ENCODE measurements at places on chromosomes 16 and 17.
A peak's percentile ranks its signal among the peaks of the same experiment; 100 is the strongest.

DNA sequence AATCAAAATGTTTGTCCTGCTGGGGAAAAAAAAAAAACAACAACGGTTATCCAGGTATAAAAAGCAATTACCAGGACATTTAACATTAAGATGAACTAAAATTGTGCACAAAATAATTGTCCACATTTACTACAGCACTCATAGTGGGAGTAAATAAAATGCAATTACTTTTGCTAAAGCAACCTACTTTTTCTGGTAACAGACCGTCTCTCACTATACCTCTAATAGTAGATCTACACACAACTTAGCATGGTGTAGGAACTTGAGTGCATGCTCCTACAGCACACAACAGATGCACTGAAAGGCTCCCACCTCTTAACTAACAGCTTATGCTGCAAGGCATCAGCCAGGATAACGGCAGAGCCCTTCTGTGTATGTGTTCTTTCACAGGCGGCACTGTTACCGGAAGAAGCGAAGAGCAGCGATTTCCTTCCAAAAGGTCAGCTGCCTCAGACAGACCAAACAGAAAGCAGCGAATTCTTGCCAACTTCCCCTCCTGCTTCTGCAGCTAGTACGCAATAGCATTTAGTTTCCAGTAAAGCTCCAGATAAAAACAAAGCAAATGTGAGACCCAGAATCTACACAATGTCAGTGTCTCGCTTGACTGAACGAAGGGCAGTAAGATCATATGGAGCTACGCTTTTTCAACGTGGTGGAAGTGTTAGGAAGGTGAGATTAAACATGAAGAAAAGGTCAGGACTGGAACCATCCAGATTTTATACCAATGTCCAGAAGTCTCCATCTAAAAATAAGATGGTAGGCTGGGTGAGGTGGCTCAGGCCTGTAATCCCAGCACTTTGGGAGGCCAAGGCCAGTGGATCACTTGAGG lies 27.6 kb downstream of the STAT5B start:
- DNase-seq = peak; percentile 87

DNA sequence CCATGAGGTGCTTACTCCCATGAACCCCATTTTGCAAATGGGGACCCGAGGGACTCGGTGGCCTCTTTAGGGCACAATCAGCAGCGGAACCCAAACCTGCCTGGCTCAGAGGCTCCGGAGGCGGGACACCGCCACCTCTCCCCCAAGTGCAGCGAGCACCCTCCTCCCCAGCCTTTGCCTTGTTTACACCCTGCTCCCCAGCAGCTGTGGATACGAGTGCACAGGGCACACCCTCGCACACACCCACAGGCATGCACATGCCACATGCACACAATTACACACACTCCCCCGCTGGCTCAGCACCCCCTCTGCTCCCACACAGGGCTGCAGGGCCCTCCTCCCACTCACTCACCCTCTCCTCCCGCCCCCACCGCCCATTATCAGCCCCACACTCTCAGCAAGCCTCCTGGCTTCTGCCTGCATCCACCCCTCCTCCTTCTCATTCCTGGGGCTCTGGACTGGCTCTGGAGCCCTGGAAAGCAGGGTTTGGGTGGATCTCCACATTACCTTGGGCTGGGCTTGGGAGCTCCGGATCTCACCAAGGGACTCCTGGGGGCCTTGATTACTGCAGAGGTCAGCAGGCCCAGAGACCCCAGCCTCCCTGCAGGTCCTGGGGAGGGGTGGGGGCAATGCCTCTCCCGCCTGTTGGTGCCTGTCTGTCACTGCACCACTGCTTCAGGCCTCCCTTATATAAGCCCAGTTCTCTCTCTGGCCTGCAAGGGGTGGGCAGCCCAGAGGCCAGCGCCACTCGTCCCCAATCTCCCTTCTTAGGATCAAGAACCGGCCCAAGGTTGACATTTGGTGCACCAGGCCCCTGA lies 6.4 kb downstream of the PDK2 start:
- no peak for DNase-seq

DNA sequence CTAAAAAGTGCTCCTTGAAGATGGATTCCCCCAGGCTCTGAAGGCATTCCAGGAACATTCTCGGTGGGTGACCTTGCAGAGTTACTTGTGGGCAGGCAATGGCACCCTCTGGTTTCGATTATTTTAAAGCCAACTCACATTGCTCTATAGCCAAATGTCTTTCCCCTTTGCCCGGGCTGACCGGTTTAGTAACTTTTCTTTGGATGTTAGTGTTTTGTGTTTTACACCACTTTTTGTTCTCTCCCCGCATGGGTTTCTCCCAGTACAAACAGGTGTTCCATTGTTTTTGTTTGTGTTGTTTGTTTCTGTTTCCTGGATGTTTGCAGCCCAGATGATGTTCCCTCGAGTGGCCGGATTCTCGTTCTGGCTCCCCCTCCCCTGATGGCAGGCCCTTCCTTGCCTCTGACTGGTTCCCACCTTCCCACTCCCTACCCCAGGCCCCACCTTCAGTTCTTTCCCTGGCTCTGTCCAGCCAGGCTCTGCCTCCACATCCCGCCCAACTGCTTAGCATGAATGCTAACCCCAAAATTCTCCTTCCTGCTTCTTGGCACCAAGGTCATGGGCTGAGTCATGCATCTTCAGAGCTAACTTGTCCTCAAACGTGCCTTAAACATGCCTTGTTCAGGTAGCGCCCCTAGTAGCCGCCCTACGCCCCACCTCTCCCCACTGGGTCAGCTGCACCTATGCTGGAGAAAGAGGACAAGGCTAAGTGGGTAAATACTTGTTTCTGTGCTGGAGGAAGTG lies 40.6 kb downstream of the ELAC2 start:
- DNase-seq = no peak

- no peak for DNase-seq
Measured at GRCh38 chr16:995087-995486, 13.5 kb downstream of the SOX8 start.

- DNase-seq = peak; percentile 60
Measured at GRCh38 chr16:73956587-73957494, 339.8 kb upstream of the PSMD7 start.

- DNase-seq = no peak
Measured at GRCh38 chr16:10370096-10370726, 15.7 kb upstream of the ATF7IP2 start.
